Lower leg skin (tissue), 4 donors: ENCODE measurements at places on chromosomes 5 and 9. TPM values are rescaled to one million over a fixed set of nuclear protein-coding genes. Genes with fewer than 3 reads are reported as not detected.

DNA sequence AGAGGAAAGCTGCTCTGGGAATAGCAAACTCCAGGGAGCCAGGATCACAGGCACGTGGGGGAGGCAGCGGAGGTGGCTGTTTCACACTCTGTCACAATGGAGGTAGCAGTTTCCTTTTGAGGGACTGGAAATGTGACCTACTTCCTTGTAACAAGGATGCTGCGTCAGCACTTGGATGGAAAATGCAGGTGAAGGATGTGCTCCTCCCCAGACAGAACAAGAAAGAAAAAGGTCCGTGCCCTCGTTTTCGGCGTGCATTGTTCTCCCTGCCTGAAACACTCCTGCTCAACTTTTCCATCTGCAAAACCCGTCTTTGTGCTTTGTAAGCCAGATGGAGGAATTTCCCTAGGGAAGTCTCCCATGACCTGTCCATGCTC lies 55.1 kb upstream of the SH3PXD2B start:
- DNase-seq = peak; percentile 66

Gene IFNA2
- not detected for total RNA-seq

DNA sequence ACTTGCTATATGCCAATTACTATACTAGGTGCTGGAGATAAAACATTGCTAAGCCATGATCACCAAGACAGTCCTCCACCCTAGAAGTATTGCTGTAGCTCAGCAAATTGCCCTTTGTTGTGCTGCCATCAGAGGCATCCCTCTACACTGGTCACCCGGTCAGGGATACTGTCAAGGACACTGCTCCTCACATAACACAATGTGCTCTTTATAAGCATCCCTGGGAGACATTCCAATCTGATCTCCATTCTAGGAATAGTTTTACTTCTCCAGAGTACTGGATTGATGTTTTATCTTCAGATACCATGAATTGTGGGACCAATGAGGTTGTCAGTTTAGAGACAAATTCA lies 10.4 kb upstream of the DNAJA1 start:
- DNase-seq = no peak

DNA sequence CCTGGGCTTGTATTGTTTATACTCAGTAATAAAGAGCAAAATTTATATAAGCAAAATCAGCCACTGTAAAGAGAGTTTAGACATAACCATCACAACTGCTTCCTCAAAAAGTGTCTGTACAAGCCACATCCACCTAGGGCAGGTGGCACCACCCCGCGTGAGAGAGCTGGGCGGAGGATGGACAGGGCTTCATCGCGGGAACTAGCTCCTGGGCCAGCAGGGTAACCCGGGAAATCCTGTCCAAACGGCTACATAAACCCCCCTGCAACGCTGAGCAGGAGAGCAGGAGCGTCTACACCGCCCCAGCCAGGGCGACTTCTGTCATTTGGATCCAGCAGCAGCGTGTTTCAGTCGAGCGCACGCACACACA lies 1.3 kb downstream of the SLC6A3 start:
- no peak for DNase-seq

Gene IFNE
- total RNA-seq = not detected

Gene TMEM171
- 0.25 TPM for total RNA-seq

Gene DUSP1
- 811 TPM for total RNA-seq

Gene SFXN1
- 15.0 TPM for total RNA-seq

DNA sequence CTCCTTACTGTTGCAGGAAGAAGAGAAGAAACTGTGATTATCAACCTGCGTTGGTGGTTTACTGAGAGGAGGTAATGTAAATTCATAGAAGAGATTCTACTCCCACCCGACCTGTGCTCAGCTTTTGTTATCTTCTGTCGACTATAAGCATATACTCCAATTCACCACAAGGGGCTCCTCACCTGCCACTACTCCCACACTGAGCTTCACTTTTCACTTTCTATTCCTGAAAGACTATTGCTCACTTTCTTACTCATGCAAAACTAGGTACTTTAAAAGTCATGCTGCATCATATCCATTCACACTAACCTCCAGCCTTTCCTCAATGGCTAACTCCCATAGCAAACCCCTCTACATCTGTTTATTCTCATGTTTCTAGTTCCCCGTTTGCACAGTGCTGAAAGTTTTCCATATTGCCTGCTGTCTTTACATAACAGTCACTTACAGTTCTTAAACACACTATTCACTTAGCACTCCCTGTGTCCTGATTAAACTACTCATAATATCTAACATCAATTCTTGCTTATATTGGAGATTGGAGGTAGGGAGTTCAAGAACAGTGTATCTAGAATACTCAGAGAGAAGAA lies 1062.6 kb downstream of the NR2F1-AS1 start:
- DNase-seq = no peak

DNA sequence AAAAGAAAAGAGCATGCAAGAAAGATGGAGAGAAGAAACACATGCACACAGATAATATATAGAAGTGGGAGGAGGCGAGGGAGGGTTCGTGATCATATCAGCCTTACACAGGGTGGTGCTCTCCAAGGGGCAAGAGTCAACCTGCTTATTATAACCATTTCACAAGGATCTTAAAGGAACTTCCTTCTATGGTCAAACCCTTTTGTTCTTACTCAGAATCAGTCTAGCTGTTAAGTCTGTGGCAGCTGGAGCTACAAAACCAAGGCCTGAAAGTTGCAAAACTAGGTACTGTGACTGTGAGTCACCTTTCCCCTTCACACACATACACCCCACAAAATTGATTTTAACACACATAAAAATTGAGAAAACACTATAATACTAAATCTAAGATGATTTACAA lies 18.5 kb upstream of the ERMP1 start:
- DNase-seq = no peak

DNA sequence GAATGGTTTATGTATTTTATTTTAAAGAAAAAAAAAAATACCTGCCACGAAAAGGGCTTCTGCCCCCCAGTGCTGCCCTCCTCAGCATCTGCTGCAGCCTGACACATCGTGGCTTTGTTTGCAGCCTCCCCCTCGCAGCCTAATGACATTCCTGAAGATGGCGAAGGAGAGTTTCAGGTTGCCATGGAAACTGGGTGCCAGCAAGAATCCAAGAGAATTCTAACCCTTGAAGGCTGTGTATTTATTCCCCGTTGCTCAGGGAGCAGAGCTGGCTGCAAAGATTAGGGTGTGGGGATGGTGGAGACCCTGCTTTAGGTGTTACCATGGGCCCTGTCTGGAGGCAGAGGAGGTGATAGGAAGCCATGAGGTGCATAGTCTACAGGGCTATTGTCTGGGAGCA lies 126.6 kb downstream of the NSG2 start:
- DNase-seq = no peak

Gene RASGRF2
- total RNA-seq = 5.3 TPM

DNA sequence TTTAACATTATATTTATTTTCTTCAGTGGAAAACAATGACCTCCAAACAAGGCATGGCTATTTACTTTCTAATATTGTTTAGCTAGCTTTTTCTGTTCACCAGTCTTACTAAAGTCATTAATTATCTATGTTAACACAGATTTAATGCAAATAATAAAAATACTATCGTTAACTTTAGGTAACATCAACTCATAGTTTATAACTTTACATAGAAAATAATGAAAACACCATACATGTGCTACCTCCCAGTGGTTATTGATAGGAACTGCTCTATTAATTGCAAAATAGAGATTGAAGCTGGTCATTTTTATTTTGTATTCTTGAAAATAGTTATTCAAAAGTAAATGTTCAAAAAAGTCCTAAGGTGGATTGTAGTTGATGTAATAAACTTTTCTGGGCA lies 78.3 kb upstream of the HCN1 start:
- DNase-seq = no peak

Gene PCDHB12
- 2.3 TPM for total RNA-seq

GRCh38 chr5:75948438-75948837 lies 134.7 kb upstream of the SV2C start:
- no peak for DNase-seq

Gene KDM3B
- 65.1 TPM for total RNA-seq

Gene MEIKIN
- not detected for total RNA-seq

Gene SLC45A2
- 1.5 TPM for total RNA-seq

GRCh38 chr5:173201636-173202265 lies 33.3 kb downstream of the NKX2-5 start:
- DNase-seq = no peak

Gene SOX30
- not detected for total RNA-seq

DNA sequence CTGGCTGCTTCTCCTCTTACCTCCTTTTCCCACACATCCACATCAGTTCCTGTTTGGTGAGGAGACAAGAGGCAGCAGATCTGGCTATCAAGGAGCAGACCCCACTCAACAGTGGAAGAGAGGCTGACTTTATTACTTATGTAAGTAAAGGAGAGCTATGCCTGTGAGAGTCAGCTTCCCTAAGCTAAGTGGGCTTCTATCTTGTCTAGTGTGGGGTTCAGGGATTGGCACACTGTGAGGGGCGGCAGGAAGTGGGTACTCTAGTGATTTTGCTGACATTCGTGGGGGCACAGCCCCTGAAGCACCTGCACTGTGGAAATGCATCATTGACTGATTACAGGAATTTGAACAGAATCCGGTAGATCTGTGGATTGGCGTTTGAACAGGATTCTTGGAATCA lies 163.5 kb upstream of the IRX1 start:
- DNase-seq = no peak

- no peak for DNase-seq
These were observed 119.1 kb upstream of the NR5A1 start for GRCh38 chr9:124626276-124626675.
